CD4-positive, alpha-beta T cell treated with Interleukin-12 subunit alpha and Interleukin-12 subunit beta, for 1 hour (primary cell): ENCODE measurements at places on chromosomes 1 and 21.
A peak's percentile ranks its signal among the peaks of the same experiment; 100 is the strongest.

DNA sequence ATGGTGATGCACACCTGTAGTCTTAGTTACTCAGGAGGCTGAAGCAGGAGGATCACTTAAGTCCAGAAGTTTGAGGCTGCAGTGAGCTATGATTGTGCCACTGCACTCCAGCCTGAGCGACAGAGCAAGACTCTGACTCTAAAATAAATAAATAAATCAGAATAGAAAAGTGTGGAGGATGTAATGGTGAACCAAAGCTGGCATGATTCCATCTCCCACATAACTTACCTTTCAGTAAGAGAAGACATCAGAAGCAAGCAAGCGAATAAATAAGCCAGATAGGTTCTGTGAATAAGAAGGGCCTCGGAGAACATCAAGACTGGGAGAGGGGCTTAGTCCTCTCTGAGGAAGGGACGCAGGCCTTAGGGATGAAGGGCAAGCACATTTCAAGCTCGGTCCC, 59.5 kb downstream of the TOMM20 start:
- DNase-seq = no peak

GRCh38 chr1:81804312-81804711, 3.6 kb downstream of the ADGRL2 start:
- no peak for DNase-seq

- no peak for DNase-seq
Observed at GRCh38 chr1:109395602-109396512, 1.9 kb downstream of the SORT1 start.

DNA sequence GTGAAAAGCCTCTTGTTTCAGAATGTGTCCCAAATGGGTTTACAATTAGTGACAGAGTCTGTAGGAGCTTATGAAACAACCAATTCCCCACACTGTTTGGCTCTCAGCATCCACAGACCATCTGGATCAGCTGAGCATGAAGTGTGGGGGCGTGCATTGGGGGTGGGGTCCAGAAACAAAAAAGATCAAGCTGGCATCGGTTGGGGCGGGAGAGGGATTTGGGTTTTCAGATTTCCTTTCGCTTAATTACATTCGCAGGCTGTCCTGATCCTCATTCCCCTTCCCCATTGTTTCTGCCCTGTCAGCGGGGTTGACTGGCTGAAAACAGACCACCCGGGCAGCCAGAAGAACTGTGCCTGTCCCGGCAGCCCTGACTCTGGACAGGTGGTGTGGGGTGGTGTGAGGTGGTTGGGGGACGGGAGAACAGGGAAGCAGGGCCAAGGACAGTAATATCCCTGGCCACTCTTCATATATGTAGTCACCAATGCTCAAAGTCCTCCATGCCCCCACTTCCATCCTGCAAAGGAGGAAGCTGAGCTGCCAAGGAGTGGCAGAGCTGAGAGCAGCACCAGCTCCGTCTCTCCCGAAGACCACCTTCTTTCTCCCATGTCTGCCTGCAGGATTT, 92.0 kb downstream of the IER5 start:
- DNase-seq = no peak

- DNase-seq = no peak
Observed at GRCh38 chr1:7595336-7595735, 175.8 kb upstream of the VAMP3 start.

DNA sequence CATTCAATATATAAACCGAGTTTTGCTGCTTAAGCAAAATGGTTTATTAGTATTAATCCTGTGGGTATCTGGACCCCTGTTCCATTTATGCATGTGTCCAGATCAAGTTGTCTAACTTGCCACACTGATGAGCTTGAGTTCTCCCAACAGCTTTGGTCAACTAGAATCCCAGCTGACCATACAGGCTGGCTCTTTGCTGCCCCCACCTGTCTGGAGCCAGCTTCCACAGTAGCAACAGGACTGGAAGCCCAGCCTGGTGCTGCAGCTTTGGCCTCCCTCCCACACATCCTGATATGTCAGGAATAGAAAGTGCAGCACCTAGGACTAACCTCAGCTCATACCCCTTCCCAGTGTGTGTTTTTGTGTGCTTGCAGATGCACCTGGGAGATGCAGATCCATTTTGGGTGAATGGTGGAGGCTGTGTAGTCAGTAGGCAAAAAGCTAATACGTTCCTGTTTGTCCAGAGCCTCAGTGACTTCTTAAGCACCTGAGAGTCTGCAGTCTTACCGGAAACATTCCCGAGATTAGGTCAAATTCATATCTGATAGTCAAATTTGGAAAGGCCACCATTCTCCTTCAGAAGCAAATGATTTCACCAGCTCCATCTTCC, 40.9 kb upstream of the BEND5 start:
- no peak for DNase-seq

DNA sequence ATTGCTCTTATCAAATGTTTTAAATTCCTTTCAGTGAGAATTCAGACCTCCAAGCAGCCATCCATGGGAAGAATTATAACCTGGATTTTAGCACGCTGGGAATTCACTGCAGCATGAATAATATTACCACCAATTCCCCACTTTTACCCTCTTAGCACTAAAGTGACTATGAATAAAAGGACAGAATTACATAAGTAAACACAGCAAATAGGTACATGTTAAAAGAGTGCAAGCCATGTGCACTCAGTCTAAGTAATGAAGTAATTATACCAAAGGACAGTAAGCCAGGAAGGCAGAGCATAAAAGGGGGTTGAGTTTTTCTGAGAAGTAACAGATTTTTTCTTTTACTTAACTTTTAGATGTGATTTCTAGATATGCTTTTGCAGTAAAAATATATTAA, 176.3 kb downstream of the DENND1B start:
- no peak for DNase-seq

- no peak for DNase-seq
Observed at GRCh38 chr1:62208970-62209369, 14.3 kb downstream of the L1TD1 start.

DNA sequence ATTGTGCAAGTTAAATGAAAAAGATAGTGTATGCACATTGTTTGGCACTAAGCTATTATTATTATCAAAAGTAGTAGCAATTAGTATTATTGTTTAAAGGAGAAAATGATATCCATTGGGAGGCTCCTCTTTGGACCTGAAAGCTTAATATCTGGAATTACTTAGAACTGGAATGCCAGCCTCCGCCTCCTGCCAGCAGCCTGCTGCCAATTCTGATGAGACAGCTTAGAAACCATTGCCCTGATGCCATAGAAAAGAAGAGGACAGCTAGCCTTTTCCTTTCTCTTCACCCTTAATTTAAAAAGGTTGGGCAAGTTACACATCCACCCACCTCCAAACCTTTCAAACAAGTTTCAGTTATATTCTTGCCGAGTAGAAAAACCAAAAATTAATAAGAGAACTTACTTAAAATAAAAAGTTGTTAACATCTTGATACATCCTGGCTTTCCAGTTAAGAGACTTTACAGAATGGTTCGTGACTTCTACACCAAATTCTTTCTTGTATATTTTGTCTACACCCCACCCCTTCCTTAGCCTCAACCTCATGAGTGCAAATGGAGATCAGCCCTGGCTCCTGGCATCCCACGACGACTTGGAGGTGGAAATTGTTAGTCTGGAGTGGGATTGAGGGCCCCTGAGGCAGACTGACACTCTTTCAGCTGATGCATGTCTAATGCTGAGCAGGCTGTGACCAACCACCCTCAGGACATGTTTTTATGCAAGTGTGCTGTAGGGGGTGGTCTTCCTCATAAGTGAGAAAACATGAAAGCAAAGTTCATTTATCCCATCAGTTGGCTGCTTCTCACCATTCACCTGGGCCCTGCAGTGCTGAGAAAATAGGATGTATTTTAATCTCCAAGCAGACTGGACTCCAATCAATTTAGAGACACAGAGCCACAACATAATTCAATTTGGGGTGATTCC, 120.6 kb downstream of the KCNJ15 start:
- no peak for DNase-seq

GRCh38 chr1:243229526-243229925, 25.6 kb downstream of the CEP170 start:
- no peak for DNase-seq

- no peak for DNase-seq
Observed at GRCh38 chr1:54416435-54416834, 10.2 kb upstream of the SSBP3 start.

DNA sequence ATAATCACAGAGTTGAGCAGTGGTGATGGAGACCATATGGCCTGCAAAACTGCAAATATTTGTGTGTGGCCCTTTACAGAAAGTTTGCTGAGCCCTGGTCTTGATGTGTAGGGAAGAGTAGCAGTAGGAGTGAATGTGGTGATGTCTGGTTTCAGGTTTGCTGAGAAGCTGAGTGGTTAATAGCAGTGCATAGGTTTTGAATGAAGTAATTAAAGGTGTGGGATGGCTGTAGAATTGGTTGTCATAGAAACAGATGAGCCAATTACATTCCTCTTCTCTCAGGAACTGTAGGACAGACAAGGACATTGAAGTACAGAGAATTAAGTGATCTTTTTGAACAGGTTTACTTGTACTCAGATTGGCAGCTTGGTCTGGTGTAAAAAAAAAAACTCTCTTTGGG, 37.4 kb downstream of the PRDM2 start:
- DNase-seq = no peak

GRCh38 chr1:30132602-30133286, 590.6 kb downstream of the MATN1 start:
- no peak for DNase-seq

GRCh38 chr1:116290085-116290705, 82.8 kb upstream of the ATP1A1 start:
- DNase-seq = no peak

- DNase-seq = no peak
Observed at GRCh38 chr21:25700741-25701140, 34.0 kb downstream of the ATP5PF start.

- DNase-seq = no peak
Observed at GRCh38 chr1:48068206-48068605, 71.0 kb upstream of the TRABD2B start.

DNA sequence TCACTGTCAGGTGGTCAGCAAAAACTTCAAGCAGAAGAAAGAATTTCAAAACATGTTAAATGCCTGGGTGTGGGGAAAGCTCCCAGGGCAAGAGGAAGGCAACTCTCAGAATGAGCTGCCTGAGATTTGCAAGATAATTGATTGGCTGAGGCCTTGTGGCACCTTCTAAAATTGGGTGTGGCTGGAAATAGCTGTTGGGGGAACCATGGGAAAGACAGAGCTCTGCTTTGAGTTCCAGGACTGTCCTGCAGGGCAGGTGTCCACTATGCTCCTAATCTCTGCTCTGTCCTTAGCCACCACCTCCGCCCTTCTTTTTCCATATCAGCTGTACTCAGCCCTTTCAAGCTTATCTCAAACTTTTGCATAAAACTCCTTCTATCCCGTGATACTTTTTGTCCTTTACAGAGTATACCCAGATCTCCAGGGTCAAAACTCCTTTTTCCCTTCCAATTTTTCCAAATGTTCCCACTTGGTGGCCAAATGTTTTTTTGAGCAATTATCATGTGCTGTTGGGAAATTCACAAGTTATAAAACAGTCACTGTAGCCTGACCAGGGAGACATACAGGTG, 23.8 kb upstream of the PPP2R5A start:
- DNase-seq = no peak

GRCh38 chr1:234613128-234613875, 3.3 kb upstream of the IRF2BP2 start:
- DNase-seq = peak; percentile 26

DNA sequence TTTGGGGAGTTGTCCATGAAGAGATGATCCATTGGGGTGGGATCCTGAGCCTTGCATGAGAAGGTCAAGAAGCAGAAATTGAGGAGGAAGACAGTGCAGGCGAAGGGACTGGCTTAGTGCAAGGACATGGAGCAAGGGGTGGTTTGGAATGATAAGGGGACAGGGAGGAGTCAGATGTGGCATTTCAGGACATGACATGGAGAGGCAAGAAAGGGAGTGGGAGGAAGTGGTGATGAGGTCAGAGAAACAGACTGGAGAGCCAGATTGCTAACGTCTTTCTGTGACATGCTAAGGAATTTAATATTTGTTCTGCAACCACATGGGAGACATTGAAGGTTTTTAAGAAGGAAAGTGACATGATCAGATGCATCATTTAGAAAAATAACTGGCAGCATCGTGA, 346.8 kb upstream of the FMN2 start:
- DNase-seq = no peak
